ENCODE measurements at places on chromosomes 1 and 21. TPM values are rescaled to one million over a fixed set of nuclear protein-coding genes. Genes with fewer than 3 reads are reported as not detected.
A peak's percentile ranks its signal among the peaks of the same experiment; 100 is the strongest.

Gene RGS4
- 0.23 TPM for polyA plus RNA-seq

GRCh38 chr1:160062230-160062532 is 7.8 kb downstream of the KCNJ10 start:
- no peaks in the 10 kb centered on the region for H3K4me1 ChIP-seq
- peaks cover 3% of the 10 kb centered on the region for H3K27me3 ChIP-seq
- DNase-seq = peak; percentile 69
- no peaks in the 10 kb centered on the region for H3K36me3 ChIP-seq
- H3K27ac ChIP-seq = no peak overlapping the region

Gene CCDC17
- polyA plus RNA-seq = 0.92 TPM

Gene SLC26A9
- polyA plus RNA-seq = 0.60 TPM

Gene TDRD5
- polyA plus RNA-seq = 0.60 TPM

DNA sequence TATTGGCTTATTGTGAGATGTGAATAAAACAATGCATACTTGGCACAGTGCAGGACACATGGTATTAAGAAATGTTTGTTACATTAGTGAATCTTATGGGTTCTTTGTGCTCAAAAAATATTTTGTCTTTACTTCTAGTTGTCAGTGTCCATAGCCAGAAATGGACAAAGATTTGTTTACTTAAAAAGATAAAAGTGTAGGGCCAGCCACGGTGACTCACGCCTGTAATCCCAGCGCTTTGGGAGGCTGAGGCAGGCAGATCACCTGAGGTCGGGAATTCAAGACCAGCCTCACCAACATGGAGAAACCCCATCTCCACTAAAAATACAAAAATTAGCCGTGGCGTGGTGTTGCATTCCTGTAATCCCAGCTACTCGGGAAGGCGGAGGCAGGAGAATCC is 654.6 kb upstream of the NEGR1 start:
- no peaks in the 10 kb centered on the region for H3K4me1 ChIP-seq
- H3K27ac ChIP-seq = no peak overlapping the region
- no peak overlapping the region for H3K4me3 ChIP-seq
- H3K36me3 ChIP-seq = no peaks in the 10 kb centered on the region
- DNase-seq = no peak

All from sigmoid colon (tissue), 7 donors.